ENCODE measurements at places on chromosomes 7 and 10. TPM values are rescaled to one million over a fixed set of nuclear protein-coding genes. Genes with fewer than 3 reads are reported as not detected.

Gene DNAJC1
- total RNA-seq = 38.4 TPM

Gene FAM53B
- total RNA-seq = 121 TPM

Gene LIPM
- total RNA-seq = not detected

Gene NUTM2A
- total RNA-seq = 0.93 TPM

GRCh38 chr7:14270099-14270498 is 280.6 kb upstream of the ETV1 start:
- DNase-seq = no peak
- H3K27me3 ChIP-seq = no peaks in the 10 kb centered on the region
- no peak overlapping the region for H3K4me3 ChIP-seq
- H3K36me3 ChIP-seq = no peaks in the 10 kb centered on the region
- H3K4me1 ChIP-seq = no peaks in the 10 kb centered on the region

DNA sequence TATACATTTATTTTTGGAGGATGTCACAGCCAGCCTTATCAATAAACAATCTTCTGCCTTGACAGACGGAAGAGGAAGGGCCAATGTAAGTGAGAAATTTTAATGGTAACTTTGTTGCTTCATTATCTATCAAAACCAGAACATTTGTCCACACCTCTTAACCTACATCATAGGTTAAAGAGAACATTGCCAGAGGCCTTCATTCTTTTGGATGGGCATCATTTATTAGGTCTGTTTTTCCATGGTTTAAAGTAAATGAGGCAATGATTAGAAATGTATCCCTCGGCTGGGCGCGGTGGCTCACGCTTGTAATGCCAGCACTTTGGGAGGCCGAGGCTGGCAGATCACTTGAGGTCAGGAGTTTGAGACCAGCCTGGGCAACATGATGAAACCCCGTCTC is 29.5 kb upstream of the PAPSS2 start:
- H3K4me3 ChIP-seq = no peak overlapping the region
- no peak for DNase-seq
- H3K27me3 ChIP-seq = no peaks in the 10 kb centered on the region
- no peak overlapping the region for H3K27ac ChIP-seq
- no peaks in the 10 kb centered on the region for H3K36me3 ChIP-seq

- H3K27ac ChIP-seq = no peak overlapping the region
- peaks cover 3% of the 10 kb centered on the region for H3K4me1 ChIP-seq
- no peaks in the 10 kb centered on the region for H3K27me3 ChIP-seq
- no peaks in the 10 kb centered on the region for H3K36me3 ChIP-seq
These were observed 125.2 kb downstream of the DOCK4 start for GRCh38 chr7:112080978-112081377.

DNA sequence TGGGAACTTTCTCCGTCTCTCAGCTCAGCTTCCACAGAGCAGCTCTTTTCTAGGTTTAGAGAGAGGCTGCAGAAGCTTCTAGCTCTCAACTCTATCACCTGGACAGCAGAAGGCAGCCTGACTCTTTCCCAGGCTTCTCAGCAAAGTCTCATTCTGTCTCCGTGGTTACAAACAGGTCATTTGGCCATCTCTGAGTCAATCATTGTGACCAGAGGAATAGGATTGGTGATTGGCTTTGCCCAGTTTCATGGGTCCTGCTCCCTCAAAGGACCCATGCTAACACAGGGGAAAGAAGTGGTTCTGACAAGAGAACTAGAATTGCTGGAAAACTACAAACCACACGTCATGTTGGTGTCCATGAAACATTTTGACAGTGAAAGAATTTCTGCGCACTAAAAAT is 43.6 kb downstream of the PRR15 start:
- H3K27ac ChIP-seq = no peak overlapping the region
- no peaks in the 10 kb centered on the region for H3K36me3 ChIP-seq
- no peaks in the 10 kb centered on the region for H3K4me1 ChIP-seq
- no peak overlapping the region for H3K4me3 ChIP-seq
- no peaks in the 10 kb centered on the region for H3K27me3 ChIP-seq

All from natural killer cell (primary cell).